Thoracic aorta (tissue), 2 donors: ENCODE measurements at places on chromosomes 3 and 15.

GRCh38 chr15:31342381-31342780 is 15.7 kb downstream of the KLF13 start:
- DNase-seq, result no peak

DNA sequence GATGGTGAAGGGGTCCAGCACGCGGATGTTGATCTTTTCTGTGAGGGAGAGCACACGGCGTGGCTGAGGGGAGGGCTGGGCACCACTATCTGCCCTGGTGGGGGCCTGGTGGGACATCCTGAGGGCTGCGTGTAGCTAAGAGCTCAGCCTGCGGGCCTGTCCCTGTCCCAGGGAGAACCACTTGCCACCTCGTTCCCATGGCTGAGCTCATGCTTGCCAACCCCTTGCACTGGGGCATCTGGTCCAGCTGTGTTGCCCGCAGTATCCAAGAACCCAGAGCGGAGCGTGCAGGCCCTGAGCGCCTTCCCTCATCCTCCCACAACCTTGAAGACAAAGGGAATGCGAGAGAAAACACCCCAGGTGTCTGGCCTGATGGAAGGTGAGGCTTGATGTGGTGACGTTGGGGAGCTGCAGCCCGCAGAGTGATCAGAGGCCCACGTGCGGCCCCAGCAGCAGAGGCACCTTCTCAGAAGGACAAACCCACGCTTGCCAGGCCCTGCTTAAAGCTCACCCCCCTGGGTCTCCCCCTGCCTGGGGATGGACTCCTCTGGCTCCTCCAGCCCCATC is 28.9 kb downstream of the TKT start:
- DNase-seq, result no peak

- DNase-seq, result no peak
Observed at GRCh38 chr15:79166311-79166955, 75.9 kb upstream of the RASGRF1 start.

- no peak for DNase-seq
Observed at GRCh38 chr3:87800516-87800915, 258.3 kb downstream of the CGGBP1 start.

GRCh38 chr3:152174876-152175527 is 93.7 kb upstream of the MBNL1 start:
- DNase-seq, result no peak

DNA sequence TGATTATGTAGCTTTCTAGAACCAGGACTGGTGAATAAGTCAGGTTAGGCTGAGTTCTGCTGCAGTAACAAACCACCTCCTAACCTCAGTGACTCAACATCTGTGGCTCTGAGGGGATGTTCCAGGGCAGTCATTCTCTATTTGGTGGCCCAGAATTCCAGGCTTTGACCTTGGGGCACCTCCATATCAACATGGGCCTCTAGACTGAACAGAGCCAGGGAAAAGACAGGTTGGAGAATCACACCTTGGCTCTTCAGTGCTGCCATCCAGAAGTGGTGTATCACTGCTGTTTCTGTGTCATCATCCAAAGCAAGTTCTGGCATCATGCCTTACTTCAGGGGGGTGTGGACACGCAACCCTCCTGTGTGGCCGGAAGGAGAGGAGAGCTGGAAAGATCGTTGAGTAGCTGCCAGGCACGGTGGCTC is 15.3 kb downstream of the ZBTB47 start:
- no peak for DNase-seq

- no peak for DNase-seq
Observed at GRCh38 chr15:50113187-50113505, 5.9 kb downstream of the ATP8B4 start.

DNA sequence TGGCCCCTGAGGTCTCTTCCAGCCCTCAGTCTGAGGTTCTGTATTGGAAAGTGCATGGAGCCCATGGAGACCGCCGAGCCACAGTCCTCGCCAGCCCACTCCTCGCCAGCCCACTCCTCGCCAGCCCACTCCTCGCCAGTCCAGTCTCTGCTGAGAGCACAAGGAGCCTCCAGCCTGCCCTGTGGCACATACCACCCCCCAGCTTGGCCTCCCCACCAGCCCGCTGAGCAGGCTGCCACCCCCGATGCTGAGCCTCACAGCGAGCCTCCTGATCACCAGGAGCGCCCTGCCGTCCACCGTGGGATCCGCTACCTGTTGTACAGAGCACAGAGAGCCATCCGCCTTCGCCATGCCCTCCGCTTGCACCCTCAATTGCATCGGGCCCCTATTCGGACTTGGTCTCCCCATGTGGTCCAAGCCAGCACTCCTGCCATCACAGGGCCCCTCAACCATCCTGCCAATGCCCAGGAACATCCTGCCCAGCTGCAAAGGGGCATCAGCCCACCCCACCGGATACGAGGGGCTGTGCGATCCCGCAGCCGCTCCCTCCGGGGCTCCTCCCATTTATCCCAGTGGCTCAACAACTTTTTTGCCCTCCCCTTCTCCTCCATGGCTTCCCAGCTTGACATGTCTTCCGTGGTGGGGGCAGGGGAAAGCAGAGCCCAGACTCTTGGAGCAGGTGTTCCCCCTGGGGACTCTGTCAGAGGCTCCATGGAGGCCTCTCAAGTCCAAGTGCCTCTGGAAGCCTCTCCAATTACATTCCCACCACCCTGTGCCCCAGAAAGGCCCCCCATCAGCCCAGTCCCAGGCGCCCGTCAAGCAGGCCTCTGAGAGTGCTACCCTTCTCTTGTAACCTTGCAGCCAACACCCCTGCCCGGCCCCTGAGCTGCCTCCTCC is 40.9 kb downstream of the PML start:
- no peak for DNase-seq

GRCh38 chr15:40008061-40008765 is 30.8 kb downstream of the SRP14 start:
- no peak for DNase-seq

DNA sequence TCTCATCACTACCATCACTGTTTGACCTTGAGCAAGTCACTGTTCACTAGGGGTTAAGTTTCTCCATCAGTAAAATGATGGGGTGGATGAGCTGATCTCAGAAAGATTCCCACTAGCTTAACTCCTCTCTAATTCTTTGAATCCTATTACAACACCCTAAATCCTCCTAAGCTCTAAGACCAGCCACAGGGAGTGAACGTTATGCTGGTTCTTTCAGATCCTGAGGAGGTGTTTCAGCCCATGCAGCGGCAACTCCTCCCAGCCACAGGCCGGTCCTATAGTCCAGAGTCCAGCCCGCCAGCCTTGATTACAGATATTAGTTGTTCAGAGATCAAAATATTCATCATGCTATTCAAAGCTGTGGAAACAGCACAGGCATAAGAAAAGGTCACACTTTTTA is 15.1 kb downstream of the MB21D2 start:
- no peak for DNase-seq

GRCh38 chr15:89366656-89367393 is 32.2 kb upstream of the POLG start:
- DNase-seq, result no peak

DNA sequence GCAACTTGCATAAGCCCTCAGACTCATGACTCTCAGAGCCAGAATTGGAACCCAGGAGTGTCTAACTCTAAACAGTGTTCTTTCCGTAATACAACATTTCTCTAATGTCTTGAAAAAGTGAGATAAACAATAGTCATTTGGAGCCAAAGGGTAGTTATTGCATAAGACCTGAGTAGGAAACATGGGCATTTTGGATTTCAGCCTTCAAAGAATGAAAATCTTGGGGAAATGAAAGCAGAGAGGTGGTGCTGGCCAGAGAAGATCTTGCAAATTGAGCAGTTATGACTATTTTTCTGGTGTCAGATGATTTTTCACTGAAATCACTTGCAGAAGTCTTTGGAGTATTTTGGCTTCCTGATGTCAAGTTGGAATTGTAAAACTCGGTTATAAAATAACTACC is 379.4 kb downstream of the DIPK2A start:
- no peak for DNase-seq

DNA sequence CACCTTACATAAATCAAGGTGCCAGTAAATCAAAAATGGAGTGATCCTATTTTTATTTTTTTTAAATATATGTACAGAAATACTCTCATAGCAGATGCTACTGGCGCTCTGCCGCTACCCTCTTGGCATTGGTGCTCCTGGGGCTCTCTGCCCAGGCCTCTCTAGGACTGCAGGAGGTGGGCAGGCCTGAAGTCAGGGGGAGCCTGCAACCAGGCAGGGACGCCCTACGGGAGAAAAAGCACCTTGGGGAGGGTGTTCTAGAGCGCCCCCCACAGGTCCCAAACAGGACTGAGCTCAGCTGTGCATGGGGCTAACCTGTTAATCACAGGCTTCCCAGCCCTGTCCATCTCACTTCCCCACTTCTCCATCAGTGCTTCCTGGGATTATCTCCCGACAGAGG is 192.5 kb downstream of the SHQ1 start:
- no peak for DNase-seq

GRCh38 chr3:73687106-73688004 is 62.6 kb upstream of the PDZRN3 start:
- DNase-seq, result no peak

- no peak for DNase-seq
Observed at GRCh38 chr3:15263926-15264325, 57.9 kb downstream of the CAPN7 start.

- DNase-seq, result no peak
Observed at GRCh38 chr15:53305554-53305953, 453.9 kb downstream of the WDR72 start.

- no peak for DNase-seq
Observed at GRCh38 chr15:58148633-58149445, 10.7 kb downstream of the AQP9 start.

DNA sequence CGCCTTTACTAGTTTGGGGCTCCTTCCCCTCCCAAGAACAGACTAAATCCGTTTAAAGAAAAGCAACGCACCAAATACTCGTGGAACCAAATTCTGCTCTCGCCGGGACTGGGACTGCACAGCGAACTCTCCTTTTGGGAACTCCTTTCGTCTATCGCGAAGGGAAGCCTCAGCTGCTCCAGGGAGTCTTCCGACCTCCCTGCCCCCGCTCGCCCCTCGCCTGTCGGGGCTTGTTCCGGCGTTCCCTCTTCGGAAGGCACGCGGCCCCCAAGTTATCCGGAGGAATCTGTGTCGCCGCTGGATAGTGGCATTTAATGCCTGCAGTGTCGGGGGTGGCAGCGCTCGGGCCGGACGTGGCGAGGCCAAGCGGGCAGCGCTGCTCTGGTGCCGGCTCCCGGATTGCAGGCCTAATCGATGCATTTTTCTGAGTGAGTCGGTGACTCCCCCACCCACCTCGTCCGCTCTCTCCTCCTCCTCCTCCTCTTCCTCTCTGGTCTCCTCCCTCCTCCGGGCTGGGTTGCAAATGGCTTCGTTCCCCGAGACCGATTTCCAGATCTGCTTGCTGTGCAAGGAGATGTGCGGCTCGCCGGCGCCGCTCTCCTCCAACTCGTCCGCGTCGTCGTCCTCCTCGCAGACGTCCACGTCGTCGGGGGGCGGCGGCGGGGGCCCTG is at the start of gene TRIM71:
Gene TRIM71 (plus strand): TSS at position 440 of the 671 bp plus-strand sequence. CDS start 84 bp downstream, at position 524.
- DNase-seq, result no peak

DNA sequence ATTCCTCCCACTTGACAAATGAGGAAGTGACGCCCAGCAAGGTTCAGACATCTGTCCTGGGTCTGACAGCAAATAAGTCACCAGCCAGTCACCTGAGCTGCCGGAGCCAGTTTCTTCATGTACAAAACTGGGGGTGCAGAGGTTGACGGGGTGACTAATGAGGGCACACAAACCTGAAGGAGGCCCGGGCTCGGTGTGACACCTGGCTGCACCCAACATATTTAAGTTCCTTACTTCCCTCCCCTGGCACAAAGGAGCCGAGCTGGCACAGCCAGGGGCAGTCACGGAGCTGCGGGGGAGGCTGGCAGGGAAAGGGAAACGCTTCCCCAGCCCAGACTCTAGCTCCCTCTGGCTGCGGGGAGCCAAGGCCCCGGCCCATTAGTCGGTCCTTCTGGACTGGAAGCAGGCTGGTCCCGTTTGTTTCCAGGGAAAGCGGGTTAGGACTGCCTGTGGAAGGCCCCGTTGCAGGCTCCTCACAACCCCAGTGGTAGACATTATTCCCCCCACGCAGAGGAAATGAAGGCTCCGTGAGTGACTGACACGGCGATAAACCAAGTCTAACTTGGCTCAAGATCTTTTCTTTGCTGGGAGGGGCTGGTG is 2.3 kb downstream of the FBXL22 start:
- no peak for DNase-seq

DNA sequence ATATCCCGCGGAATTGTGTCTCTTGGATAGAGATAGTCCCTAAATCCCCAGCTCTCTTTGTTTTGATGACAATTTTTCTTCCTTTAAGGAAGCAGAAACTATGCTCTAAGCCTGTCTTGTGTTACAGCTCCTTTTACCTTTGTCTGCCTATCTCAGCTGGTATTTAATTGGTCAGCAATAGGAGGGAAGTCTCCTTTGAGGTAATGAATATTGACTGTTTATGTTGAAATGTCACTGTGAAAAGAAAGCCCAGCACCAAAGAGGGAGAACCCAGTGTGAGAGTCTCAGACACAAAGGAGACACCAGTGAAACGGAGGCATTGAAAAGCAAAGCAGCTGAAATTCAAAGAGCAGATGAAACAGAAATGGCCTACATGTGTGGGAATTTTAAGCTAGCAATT is 372.6 kb downstream of the NR2F2 start:
- no peak for DNase-seq

DNA sequence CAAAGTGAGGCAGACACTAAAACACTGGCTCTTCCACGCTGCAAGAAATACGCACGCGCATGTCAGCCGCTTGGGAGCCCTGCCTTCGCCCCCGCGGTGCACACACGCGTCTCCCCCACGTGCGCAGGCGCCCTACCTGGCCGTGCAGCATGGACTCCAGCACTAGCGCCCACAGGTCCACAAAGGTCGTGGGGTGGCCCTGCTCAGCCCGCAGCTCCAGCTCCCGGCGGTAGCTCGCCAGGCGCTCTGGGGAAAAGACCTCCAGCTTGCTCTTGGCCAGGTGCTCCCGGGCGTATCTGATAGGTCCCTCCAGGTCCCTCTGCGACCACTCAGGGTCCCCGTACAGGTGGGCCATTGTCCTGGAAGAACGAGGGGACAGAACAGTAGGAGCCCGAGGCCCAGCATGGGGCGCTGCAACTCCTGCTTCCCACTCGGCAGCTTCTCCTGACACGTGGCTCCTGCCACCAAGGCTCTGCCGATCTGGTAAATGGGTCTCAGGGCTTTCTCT is 14.9 kb downstream of the PLA2G4D start:
- DNase-seq, result no peak

- no peak for DNase-seq
Observed at GRCh38 chr3:94101860-94102259, 39.0 kb downstream of the NSUN3 start.

GRCh38 chr3:60812502-60812901 is 438.8 kb downstream of the FHIT start:
- DNase-seq, result no peak

- DNase-seq, result no peak
Observed at GRCh38 chr3:121998611-121999473, 23.2 kb downstream of the ILDR1 start.
